ENCODE measurements at places on chromosomes 7 and 10.
A peak's percentile ranks its signal among the peaks of the same experiment; 100 is the strongest.

GRCh38 chr7:128902761-128903585 is 7.5 kb downstream of the KCP start:
- no peak for DNase-seq

DNA sequence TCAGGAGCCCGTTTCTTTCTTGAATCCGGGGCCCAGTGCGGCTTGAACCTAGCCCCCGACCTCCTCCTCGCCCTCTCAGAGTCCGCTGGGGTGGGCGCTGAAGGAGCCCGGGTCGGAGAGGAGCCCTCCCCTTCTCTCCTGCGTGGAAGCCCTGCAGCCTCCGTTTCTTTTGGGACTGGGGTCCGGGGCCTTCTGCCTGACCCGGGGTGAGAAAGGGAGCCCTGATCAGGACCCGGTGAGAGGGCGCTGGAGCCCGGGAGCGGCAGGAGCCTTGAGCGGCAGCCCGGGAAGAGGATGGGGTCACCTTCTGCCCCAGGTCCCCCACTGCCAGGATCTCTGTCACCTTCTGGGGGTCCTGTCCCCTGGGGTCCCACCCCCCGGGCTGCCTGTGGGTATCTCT is 162.3 kb downstream of the ZNF33B start:
- DNase-seq: no peak

GRCh38 chr10:127296696-127297095 is 100.3 kb upstream of the INSYN2A start:
- no peak for DNase-seq

GRCh38 chr7:103129702-103130549 is 19.0 kb downstream of the NAPEPLD start:
- no peak for DNase-seq

DNA sequence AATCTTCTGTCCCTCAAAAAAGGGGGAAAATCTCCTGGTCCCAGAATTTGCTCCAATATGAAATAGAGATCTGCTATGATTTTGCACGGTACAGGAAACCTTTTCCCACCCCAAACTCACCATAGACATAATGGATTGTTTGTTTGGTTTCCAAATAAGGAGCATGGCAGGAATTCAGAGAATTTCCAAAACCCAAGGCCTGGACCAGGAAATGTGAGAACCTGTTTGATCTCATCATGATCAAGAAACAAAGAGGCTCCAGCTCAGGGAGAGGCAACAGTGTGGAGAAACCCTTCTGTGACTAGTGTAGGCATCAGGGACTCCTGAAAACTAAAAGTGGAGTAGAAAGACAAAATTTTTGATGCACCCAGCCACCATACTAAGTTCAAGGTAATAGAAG is 1548.1 kb upstream of the LRRTM3 start:
- no peak for DNase-seq

- DNase-seq: no peak
These were observed 1241.7 kb downstream of the TYW1 start for GRCh38 chr7:68238204-68238805.

- no peak for DNase-seq
These were observed 14.2 kb downstream of the SKAP2 start for GRCh38 chr7:26850193-26850651.

- no peak for DNase-seq
These were observed 68.5 kb downstream of the CCDC71L start for GRCh38 chr7:106592282-106593027.

- DNase-seq: peak; percentile 45
These were observed 1.3 kb downstream of the PFKFB3 start for GRCh38 chr10:6204063-6204340.

- peak; percentile 6 for DNase-seq
These were observed 37.6 kb downstream of the MCU start for GRCh38 chr10:72729528-72729927.
